ENCODE measurements at places on chromosomes 12 and 14.

DNA sequence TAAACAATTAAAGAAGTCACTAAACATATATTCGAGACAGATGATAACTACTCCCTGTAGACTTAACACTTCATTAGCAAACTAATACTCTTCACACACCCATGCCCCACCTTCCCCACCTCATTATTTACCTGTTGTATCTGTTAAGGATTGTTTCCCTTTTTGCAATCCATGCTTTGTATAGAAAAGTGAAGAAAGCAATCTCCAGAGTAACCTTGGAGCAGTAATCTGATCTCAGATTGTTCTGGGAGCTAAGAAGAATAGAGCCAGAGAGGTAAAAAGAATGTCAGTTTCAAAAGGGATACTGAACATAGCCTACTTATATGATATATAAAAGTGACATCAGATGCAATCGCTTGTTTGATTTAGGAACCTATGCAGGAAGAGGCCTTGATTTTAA lies 37.4 kb downstream of the PLEKHA5 start:
- no peak for DNase-seq

GRCh38 chr14:36505892-36506731 lies 13.9 kb downstream of the NKX2-1 start:
- no peak for DNase-seq

- DNase-seq, result no peak
Measured at GRCh38 chr12:41936333-41936732, 208.3 kb downstream of the GXYLT1 start.

DNA sequence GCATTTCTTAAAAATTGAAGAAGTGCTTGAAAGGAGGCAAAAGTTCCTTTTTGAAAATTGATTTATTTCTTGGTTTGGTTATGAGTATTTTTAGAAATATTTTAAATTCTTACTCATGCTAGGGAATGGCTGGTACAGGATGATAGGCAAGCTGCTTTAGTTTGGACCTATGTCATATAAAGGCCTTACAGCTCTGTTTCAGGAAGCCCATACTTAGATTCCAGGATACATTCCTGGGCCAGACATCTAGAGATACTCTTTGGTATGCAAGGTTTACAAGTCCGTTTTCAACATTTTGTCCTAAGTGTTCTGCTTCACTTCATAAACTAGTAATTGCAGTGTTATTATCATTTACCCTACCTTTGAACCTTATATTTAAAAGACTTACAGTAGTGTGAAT lies 186.8 kb downstream of the FUT8 start:
- no peak for DNase-seq

GRCh38 chr14:89936654-89937185 lies 17.8 kb downstream of the EFCAB11 start:
- DNase-seq, result no peak

All from OCI-LY7 (cell line).